Left cardiac atrium (tissue), 4 donors: ENCODE measurements at places on chromosomes 12 and 14.

DNA sequence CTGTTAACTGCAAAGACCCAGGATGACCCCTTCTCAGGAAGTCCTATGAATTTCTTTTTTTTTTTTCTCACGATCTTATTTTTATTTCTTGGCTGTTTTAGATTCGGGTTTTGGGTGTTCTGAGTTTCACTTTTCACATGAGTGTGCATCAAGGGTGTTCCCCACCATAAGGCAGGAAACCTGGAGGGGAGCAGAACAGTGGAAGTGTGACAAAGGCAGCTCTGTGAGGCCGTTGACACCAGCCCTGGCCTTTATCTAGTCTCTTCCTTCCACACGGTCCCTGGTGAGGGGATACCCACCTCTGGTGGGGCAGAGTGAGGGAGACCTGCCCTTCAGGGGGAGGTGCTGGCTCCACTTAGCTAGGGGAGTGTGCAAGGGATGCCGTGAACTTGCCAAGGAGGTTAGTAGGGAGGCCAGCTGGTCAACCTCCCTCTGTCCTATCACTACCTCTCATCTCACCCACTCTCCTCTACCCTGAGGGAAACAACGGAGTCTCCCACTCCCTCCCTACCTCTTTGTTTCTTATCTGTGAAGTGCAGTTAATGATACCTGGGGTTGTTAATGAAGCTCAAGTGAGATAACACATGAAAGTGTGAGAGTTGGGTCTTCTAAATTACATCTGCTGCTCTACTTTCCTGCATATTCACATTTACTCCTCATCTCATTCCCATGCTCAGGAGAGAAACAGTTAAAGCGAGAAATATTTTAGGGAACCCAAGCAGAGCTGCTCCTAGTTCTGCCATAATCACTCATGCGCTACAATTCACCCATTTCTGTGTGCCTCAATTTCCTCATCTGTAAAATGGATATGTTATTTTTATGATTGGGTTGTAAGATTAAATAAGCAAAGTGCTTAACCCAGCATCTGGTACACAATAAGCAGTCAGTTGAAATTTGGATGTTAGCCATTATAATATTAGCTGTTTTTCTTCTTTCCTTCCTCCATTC lies 4.4 kb upstream of the GALNT6 start:
- no peak for DNase-seq

GRCh38 chr14:83664389-83664788 lies 1865.6 kb upstream of the FLRT2 start:
- no peak for DNase-seq

DNA sequence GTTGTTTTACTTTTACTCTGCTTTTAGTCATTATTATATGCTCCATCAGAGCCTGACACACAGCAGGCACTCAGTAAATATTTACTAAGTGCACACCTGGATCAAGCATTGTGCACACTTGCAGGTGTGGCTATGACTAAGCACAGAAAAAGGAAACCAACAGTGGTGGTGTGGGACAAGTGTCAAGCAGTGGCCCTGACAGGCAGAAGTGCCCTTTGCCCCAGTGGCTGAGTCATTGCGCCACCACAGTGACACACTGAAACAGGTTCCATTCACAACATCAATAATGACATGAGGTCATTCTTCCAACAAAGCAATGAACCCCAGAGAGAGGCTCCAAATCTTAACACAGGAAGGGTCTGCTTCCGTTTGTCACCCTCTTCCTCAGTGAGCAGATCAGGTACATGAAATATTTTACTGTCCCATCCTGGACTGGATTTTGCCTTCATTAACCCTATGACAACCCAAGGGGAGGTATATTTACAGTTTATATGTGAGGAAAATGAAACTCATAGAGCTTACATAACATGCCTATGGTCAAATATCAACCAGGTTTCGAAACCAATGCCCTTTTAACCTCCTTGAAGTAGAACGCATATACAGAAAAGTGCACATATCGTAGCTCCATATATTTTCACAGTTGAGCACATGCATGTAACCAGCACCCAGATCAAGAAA lies 82.6 kb upstream of the GTF2A1 start:
- DNase-seq: no peak

DNA sequence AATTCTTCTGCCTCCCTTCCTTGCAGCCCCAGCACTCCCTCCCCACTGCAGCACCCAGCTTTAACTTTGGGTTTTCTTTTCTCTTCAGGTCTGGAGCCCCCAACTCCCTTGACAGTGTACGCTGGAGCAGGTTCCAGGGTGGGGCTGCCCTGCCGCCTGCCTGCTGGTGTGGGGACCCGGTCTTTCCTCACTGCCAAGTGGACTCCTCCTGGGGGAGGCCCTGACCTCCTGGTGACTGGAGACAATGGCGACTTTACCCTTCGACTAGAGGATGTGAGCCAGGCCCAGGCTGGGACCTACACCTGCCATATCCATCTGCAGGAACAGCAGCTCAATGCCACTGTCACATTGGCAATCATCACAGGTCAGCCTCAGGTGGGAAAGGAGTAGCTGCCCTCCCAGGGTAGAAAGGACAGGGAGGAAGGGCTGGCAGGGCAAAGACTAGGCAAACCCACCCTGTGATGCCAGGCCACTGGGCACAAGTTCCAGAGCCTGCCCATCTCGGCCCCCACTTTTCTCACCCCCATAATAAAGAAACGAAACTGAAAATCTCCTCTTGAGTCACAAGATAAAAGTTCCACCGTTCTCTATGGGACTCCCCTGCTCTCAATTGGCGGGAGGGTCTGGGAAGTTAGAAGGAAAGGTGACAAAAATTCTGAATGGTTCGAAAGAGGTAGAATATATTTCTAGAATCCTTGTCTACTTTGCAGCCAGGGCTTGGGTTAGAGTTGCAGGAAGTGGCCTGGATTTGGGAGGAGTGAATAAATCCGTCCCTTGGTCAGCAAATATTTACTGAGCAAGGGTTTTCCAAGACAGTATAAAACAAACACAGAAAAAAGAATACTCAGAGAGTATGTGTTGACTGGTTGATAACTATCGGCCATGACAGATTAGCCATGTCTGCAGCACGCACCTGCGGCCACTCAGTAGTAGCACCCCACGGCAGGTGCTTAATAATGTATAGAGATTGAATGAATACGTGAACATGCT lies 3.2 kb downstream of the LAG3 start:
- no peak for DNase-seq

- DNase-seq: no peak
Observed at GRCh38 chr14:99938896-99939295, 126.3 kb upstream of the EVL start.

DNA sequence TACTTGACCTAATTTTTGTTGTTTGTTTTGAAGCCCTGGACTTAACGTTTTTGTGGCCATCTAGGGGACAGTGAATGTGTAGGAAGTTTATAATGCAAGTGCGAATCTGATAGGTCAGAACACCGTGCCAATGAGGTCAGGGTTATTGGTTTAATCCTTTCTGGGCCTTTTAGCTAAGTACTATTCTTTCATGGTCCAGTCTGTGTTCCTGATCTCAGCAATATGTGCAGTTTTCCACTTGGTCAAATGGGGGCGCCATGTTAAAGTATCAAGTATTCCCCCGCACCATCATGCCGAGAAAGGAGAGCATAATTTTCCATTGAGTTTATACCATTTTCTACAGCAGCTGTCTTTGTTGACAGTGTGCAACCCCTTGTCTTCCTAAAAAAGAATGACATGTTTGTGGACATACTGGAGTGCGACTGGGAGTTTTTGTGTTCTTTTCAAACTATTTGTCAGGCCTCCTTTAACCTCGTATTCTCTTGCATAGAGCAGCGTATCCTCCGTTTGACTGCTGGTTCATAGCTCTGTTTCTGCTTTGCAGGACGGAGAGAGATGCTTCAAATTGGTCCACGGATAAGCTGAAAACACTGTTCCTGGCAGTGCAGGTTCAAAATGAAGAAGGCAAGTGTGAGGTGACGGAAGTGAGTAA lies 1.3 kb downstream of the AHSA1 start:
- DNase-seq: peak; percentile 52

GRCh38 chr12:64452559-64453329 lies 824 bp downstream of the TBK1 start:
- DNase-seq: no peak

GRCh38 chr14:81289516-81289915 lies 68.8 kb upstream of the GTF2A1 start:
- no peak for DNase-seq

DNA sequence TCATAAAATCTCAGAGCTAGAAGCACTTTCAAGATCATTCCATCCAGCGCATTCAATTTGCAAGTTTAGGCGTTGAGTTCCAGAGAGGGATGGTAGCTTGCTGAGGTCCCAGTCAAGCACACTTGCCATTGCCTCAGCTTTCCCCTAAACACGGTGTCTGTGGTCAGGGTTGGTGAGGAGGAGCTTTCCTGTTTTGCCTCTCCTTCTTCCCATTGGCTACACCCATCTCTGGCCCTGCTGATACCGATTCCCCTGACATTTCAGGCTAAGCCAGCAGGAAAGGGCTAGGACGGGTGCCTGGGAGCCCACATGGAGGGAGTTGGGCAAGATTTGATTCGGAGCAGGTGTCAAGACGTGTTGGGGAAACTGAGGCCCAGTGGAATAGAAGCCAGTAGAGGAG lies 9.1 kb downstream of the NFATC4 start:
- no peak for DNase-seq

- peak; percentile 87 for DNase-seq
Observed at GRCh38 chr14:103624860-103625259, 4.2 kb upstream of the KLC1 start.

DNA sequence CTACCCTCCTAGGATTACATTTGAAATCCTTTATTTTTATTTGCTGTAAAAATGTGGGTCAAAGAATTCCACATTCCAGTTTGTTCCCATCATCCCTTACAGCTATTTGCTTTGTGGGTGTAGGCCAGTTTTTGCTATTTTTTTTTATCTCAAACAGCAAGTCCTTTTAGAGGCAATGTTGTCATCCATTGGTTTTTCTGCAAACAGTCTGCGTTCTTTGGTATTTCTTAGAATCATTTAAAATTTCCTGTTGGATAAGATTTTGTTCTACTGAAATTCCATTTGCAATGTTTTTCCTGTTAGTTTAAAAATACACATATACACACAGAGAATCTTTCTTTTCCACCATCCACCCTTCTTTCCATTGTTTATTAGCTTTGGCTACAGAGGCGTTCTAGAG lies 53.3 kb upstream of the STK38L start:
- DNase-seq: no peak

GRCh38 chr14:67665868-67666267 lies 8.6 kb downstream of the VTI1B start:
- no peak for DNase-seq

GRCh38 chr14:82798276-82798675 lies 1264.6 kb upstream of the SEL1L start:
- DNase-seq: no peak

DNA sequence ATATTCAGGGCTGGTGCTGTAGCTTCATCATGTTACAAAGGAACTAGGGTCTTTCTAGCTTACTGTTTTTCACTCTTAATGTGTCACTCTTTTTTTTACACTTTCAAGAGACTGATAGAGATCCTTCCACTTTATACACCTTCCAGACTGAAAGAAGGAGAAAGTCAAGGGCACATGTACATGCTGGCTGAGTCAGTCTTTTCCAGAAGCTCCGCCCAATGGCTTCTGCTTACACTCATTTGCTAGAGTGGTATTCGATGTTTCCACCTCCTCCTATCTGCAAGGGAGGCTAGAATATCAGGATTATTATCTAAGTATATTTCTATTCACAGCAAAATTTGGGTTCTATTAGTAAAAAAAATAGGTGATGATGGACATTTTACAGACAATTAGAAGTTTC lies 325.8 kb upstream of the OR4E1 start:
- DNase-seq: no peak

- DNase-seq: no peak
Observed at GRCh38 chr12:93741659-93742109, 64.5 kb downstream of the CRADD start.

GRCh38 chr14:102933618-102934231 lies 11.3 kb downstream of the AMN start:
- no peak for DNase-seq

DNA sequence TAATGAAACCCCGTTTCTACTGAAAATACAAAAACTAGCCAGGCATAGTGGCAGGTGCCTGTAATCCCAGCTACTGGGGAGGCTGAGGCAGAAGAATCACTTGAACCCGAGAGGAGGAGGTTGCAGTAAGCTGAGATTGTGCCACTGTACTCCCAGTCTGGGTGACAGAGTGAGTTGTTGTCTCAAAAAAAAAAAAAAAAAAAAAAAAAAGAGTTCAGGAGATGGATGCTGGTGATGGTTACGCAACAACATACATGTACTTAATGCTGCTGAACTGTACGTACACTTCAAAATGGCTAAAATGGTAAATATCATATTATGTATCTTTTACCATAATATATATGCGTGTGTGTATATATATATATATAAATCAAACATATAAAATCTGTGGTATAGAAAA lies 29.0 kb downstream of the ACTN1 start:
- DNase-seq: no peak

DNA sequence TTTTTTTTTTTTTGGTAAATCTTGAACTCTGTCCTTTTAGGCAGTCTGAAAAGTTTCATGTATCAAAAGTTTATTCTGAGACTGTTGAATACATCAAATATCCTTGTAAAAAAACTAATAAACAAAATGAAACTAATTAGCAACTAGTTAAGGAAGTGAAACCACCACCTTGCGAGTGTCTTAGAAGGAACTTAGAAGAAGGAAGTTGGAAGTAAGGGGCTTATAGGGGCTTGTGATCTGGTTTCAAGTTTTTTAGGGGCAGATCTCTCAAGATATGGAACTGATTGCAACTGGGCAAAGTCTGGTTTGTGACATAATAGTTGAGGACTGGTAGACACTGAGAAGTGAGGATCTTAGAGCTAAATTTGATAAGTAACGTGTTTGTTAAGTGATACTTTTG lies 748.8 kb downstream of the C12orf50 start:
- no peak for DNase-seq

DNA sequence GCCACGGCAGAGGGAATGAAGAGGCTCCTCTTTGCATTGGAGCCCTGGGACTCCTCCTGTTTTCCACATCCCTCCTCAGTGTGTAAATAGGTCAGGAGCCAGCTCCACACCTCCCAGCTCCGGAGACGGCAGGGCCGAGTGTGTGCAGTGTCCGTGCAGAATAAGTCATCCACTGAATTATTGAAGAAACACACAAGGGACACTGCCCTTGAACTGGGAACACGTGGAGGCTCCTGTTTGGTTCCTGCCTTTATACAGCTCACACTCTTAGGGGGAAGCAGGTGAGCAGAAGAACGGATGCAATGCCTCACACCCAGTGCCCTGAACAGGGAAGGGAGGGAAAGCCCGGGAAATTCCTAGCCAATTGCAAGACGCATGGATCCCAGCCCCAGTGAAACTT lies 10.4 kb upstream of the FZD10 start:
- no peak for DNase-seq

DNA sequence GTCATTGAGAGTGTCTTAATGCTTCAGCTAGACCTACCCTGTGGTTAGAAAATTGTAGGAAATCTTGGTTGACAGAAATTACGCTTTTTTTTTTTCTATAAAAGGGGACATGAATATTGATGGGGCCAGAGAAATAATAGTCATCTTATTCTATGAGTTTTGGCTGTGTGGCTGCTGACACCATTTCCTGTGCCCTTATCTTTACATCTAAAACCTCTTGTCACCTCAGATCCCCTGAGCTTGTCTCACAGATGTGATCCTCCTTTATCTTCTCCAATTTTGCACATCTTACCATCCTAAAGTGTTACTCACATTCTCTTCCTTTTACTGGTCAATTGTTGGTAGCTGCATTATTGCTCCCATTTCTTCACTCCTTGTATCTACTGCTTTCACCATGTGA lies 36.1 kb downstream of the ASCL1 start:
- no peak for DNase-seq
